ENCODE measurements at places on chromosomes 6 and 20. TPM values are rescaled to one million over a fixed set of nuclear protein-coding genes. Genes with fewer than 3 reads are reported as not detected.

HDAC2 gene
- total RNA-seq: 59.3 TPM

ESR1 gene
- 3.9 TPM for total RNA-seq

TFAP2D gene
- 0.26 TPM for total RNA-seq

ERGIC3 gene
- 375 TPM for total RNA-seq

MYL9 gene
- 11.6 TPM for total RNA-seq

LRRC1 gene
- total RNA-seq: 5.6 TPM

MCCD1 gene
- not detected for total RNA-seq

TTBK1 gene
- total RNA-seq: under 0.01 TPM

EPHA7 gene
- total RNA-seq: under 0.01 TPM

BMP7 gene
- not detected for total RNA-seq

LPIN3 gene
- total RNA-seq: 3.4 TPM

CENPW gene
- total RNA-seq: 15.1 TPM

MYB gene
- 0.53 TPM for total RNA-seq

SPATS1 gene
- total RNA-seq: not detected

C6orf163 gene
- 2.1 TPM for total RNA-seq

CDH4 gene
- not detected for total RNA-seq

SIRPD gene
- total RNA-seq: not detected

C20orf204 gene
- 0.75 TPM for total RNA-seq

OPN5 gene
- 1.1 TPM for total RNA-seq

IER3 gene
- 14.3 TPM for total RNA-seq

BCAS4 gene
- total RNA-seq: 12.2 TPM

TTK gene
- total RNA-seq: 11.7 TPM

SYCP2L gene
- total RNA-seq: not detected

FAM184A gene
- 1.2 TPM for total RNA-seq

CYB5R4 gene
- total RNA-seq: 1.8 TPM

CHRNA4 gene
- not detected for total RNA-seq

SPO11 gene
- not detected for total RNA-seq

ACTL10 gene
- 2.6 TPM for total RNA-seq

MBOAT1 gene
- total RNA-seq: 1.5 TPM

AGER gene
- total RNA-seq: 0.13 TPM

NT5E gene
- total RNA-seq: 509 TPM

NKAIN4 gene
- not detected for total RNA-seq

ANKS1A gene
- total RNA-seq: 5.9 TPM

KIF16B gene
- 18.0 TPM for total RNA-seq

KCNK5 gene
- total RNA-seq: 0.06 TPM

MYLK2 gene
- 0.13 TPM for total RNA-seq

PHACTR1 gene
- 1.2 TPM for total RNA-seq

UBE2C gene
- total RNA-seq: 11.4 TPM

BCAS1 gene
- total RNA-seq: not detected

FOXA2 gene
- not detected for total RNA-seq

SLC26A8 gene
- total RNA-seq: 0.26 TPM

SMLR1 gene
- not detected for total RNA-seq

RFX6 gene
- not detected for total RNA-seq

MTHFD1L gene
- total RNA-seq: 60.7 TPM

DEFB127 gene
- total RNA-seq: not detected

ERMARD gene
- 30.3 TPM for total RNA-seq

MYO6 gene
- 33.1 TPM for total RNA-seq

SLC32A1 gene
- total RNA-seq: not detected

HS3ST5 gene
- 0.06 TPM for total RNA-seq

CPNE5 gene
- total RNA-seq: 0.40 TPM

PPP1R11 gene
- total RNA-seq: 17.0 TPM

SOX18 gene
- total RNA-seq: 0.56 TPM

LHFPL5 gene
- total RNA-seq: not detected

ZC2HC1B gene
- total RNA-seq: not detected

ALDH8A1 gene
- total RNA-seq: 0.92 TPM

TRAPPC3L gene
- total RNA-seq: 0.13 TPM

PAK5 gene
- not detected for total RNA-seq

SLC24A3 gene
- 0.66 TPM for total RNA-seq

Measured in aortic smooth muscle cell (primary cell).